ENCODE measurements at places on chromosomes 5 and 9. TPM values are rescaled to one million over a fixed set of nuclear protein-coding genes. Genes with fewer than 3 reads are reported as not detected.

DNA sequence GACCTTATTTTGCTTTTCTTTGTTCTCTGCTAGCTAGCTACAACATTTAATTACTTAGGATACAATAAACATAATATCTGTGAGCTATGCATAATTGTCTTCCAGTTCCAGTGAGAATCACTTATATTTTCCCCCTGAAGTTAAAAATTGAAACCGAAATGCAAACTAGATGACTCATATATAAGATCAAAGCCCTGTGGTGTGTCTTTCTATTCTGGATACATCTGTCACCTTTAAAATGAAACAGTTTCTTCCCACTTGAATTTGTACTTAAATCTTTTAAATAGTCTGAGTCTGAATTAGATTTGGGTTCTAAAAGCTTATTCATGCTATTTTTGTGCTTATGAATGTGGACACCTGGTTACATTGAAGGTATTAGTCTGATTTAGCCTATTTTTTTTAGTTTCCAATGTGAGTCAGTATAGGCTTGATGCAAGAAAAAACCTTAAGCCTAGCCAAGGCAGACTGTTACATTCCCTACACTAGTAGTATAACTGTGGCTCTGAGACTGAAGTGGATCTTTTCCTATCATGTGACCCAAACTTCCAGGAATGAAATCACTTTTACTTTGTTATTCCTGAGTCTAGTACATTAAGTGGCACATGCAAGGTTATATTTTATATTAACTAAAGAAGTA is 703.5 kb upstream of the RGMB start:
- DNase-seq, result peak; percentile 25

GRCh38 chr5:168781941-168782571 is 202.9 kb upstream of the PANK3 start:
- DNase-seq, result no peak

GRCh38 chr5:102666164-102666946 is 88.8 kb upstream of the PAM start:
- DNase-seq, result peak; percentile 20

DNA sequence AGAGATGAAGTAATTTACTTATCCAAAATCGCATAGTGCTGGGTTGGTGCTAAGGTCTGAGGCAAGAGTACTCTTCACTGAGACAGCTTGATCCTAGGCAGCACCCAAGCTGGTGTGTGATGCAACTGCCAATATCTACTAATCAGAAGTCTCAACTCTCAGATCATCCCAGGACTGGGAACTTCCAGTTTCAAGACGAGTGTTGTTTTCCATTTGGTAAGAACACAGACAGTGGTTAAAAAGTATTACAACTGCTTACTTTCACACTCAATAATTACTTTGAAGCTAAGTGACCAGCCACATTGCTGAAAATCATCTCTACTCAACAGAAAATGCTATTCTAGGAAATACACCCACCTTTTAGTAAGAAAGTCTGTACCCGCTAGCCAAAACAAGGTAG is 45.3 kb downstream of the FBXW11 start:
- DNase-seq, result no peak

GRCh38 chr9:36748322-36748899 is 175.7 kb downstream of the MELK start:
- no peak for DNase-seq

- DNase-seq, result no peak
Observed at GRCh38 chr9:79432485-79432884, 139.3 kb upstream of the TLE4 start.

DNA sequence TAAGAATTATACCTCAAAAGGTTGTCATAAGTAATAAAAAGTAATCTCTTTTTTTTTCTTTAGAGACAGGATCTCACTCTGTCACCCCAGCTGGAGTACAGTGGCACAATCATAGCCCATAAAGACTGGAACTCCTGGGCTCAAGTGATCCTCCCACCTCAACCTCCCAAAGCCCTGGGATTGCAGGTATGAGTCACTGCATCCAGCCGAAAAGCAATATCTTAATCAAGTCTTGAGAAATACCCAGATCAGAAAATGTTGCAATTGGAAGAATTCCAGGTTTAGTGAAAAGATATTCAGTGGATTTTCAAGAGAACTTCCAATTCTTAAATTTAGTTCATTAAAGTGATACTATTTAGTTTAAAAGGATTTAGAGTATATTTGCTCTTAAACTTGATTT is 40.9 kb upstream of the IDNK start:
- DNase-seq, result peak; percentile 10

- no peak for DNase-seq
Observed at GRCh38 chr9:136690806-136691261, 3.6 kb upstream of the AGPAT2 start.

- no peak for DNase-seq
Observed at GRCh38 chr5:110852053-110852452, 113.2 kb downstream of the SLC25A46 start.

- DNase-seq, result no peak
Observed at GRCh38 chr5:142492781-142493281, 168.0 kb upstream of the SPRY4 start.

DNA sequence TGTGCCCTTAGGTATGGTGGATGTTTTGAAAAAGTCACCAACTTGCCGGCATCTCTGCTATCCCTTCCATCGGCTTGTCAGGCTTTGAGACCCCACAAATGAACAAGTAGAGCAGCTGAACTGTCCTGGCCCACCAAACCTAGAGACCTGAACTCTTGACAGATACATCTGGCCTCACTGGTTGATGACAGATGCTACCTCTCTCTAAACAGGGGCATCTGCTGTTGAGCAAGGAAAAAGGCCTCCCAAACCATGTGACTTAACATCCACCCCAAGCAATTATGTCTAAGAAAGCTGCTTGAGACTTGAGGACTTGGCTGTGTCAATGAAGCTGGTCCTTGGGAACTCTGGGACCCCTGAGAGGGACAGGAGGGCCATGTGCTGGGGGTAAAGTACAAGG is 2.3 kb downstream of the CCNI2 start:
- DNase-seq, result no peak

DNA sequence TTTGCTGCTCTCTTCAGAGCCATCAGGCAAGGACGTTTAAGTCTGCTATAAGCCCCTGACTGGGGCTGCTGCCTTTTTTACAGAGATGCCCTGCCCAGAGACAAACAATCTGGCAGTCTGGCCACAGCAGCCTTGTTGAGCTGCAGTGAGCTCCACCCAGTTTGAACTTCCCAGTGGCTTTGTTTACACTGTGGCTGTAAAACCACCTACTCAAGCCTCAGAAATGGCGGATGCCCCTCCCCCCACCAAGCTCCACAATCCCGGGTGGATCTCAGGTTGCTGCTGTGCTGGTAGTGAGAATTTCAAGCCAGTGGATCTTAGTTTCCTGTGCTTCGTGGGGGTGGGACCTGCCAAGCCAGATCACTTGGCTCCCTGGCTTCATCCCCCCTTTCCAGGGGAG is 59.7 kb upstream of the SNCAIP start:
- no peak for DNase-seq

DNA sequence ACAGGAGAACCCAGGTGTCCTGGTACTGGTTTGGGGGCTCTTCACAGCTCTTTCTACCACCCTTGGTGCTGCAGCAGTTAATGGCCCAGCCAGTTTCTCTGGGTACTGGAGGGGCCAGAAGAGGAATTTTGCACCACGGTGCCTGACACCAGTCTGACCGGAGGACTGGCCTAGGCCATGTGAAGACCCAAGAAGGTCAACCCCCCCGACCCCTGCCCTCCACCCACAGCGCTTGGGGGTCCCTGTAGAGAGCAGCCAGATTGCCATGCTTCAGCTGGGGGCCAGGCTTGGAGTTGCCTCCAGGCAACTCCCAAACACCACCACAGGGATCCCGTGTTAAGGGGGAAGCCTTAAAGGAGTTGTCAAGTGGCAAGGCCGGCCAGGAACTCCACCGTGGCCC is 6.2 kb downstream of the ARSI start:
- DNase-seq, result no peak

DNA sequence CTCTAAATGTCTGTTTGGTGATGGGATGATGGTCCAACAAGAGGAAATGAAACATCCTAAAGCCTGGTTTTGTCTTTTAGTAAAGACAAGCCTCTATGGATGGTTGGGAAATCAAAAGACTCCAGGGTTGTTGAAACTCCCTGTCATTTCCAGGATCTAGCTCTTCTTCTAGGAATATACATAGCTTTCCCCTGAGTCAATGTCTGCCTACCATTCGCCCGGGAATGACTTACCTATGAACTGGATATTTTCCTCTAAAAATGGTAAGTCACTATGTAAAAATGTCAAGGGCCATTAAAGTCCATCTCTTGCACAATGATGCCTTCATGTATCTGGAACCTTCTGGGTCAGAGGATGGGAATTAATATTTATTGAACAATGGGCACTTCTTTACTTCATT is 11.1 kb upstream of the KIF12 start:
- DNase-seq, result peak; percentile 54

GRCh38 chr5:1338506-1339070 is 6.3 kb downstream of the CLPTM1L start:
- no peak for DNase-seq

DNA sequence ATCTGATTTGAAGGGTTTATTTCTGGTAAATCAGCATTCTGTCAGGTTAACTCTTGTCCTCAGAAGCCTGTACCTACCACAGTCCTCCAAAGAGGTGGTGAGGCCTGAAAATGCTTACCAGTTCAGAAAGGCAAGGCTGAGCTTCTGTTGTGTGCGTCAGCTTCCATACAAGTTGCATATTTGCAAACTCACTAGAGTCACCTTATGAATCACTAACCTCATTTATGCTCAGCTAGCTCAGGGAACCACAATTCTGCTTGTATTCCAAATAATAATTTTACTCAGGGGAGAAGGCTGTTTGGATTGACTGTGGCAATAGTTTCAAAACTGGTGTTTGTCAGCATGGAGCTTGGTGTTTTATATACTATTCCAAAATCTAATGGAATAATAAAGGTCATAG is 355.1 kb upstream of the RFX3 start:
- DNase-seq, result peak; percentile 83

GRCh38 chr9:32069169-32069813 is 315.2 kb upstream of the ACO1 start:
- no peak for DNase-seq

DNA sequence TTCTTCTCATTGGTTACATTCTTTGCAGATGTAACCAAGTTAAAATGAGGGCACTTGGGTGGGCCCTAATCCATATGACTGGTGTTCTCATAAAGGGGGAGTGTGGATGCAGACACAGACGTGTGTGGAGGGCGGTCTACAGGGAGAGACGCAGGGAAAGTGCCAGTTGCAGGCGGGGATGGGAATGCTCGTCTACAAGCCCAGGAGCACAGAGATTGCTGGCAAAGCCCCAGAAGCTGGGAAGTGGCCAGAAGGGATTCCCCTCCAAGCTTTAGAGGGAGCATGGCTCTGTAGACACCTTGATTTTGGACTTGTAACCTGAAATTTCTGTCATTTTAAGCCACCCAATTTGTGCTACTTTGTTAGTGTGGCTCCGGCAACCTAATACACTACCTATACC is 96.8 kb upstream of the CTSL start:
- no peak for DNase-seq

DNA sequence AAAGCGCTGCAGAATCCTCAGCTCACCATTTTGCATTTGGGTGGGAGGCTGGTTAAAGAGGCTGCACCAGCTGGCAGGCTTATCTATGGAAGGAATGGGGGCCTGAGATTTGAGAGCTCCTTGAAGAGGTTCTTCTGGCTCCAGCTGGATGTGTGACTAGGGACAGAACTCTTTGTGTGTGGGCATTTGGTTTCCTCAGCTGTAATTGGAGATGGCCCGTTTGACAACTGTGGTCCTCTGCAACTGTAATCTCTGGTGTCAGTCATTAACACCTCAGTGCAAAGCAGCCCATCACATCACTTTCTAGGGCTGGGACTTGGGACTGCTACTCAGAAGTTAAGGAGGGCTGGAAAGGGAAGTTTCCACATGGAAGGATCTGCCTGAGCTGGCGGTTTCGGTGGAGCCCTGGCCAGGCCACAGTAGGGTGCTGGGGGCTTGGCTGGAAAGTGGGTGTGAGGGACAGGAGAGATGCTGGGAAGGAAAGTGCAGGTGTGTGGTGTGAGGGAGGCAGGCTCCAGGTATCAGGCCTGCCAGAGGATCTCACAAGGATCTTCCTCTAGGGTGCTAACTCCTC is 193.8 kb downstream of the GADD45G start:
- no peak for DNase-seq

GRCh38 chr9:130780865-130781504 is 54.1 kb upstream of the ABL1 start:
- peak; percentile 62 for DNase-seq

GRCh38 chr9:35811381-35812024 is 559 bp downstream of the SPAG8 start:
- DNase-seq, result no peak

- DNase-seq, result no peak
Observed at GRCh38 chr5:176854164-176854563, 43.8 kb downstream of the UNC5A start.

GRCh38 chr5:147796556-147797308 is 14.2 kb upstream of the JAKMIP2 start:
- DNase-seq, result peak; percentile 20

DNA sequence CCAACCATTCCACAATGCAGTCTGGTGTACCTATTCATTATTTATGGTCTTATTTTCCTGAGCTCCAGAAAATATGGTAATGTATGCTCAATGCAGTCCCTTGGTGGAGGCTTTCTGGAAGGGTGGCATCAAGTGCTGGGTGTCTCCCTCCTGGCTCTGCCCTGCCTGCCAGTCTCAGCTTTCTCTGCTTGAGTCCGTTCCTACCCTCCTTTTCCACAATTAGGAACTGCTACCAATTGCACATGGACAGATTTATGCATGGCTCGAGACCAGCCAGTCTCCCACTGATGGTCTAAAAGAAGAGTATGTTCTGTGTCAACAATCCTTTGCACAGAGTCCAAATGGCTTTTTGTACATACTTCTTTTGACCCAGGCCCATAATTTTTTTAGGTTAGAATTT is 189.8 kb downstream of the TLE1 start:
- no peak for DNase-seq

- DNase-seq, result no peak
Observed at GRCh38 chr5:93191035-93191817, 389.8 kb downstream of the NR2F1-AS1 start.

GRCh38 chr5:79436821-79437220 is 77.1 kb downstream of the HOMER1 start:
- DNase-seq, result no peak

The PLPP7 gene
- not detected for total RNA-seq

The TMEM174 gene
- total RNA-seq, result not detected

The SPINK1 gene
- total RNA-seq, result not detected

The PRDM9 gene
- total RNA-seq, result not detected

The CDH6 gene
- not detected for total RNA-seq

The GFI1B gene
- total RNA-seq, result not detected

The PIP5KL1 gene
- total RNA-seq, result 4.7 TPM

All from foreskin keratinocyte (primary cell).